ENCODE measurements at places on chromosomes 5 and 9.

DNA sequence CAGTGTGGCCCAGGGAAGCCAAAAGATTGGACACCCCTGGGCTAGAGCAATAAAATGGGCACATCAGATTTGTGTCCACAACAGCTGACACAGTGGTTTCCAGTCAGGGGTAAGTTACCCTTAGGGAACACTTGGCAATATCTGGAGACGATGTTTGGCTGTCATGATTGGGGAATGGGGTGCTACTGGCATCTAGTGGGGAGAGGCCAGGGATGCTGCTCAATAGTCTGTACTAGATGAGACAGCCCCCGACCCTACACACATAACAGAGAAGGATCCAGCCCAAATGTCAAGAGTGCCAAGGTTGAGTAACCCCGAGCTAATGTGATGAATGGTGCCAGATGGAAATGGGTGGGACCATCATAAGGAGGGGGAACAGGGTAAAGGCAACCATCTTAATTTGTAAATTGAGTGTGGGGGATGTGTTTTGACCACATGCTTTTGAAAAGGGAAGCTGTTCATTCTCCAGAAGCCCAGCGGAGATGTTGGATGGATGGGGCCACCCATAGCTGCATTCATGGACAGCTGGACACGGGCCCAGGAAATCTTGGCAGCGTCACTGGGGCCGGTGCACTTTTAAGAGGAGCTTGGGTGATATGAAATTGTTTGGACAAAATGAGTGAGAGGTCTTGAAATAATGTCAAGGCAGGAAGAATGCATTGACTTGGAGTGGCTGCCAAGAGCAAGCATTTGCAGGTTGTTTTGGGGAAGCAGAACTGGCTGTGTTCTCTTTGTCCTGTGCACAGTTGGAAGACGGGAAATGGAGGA lies 33.4 kb downstream of the SYK start:
- no peak for DNase-seq

DNA sequence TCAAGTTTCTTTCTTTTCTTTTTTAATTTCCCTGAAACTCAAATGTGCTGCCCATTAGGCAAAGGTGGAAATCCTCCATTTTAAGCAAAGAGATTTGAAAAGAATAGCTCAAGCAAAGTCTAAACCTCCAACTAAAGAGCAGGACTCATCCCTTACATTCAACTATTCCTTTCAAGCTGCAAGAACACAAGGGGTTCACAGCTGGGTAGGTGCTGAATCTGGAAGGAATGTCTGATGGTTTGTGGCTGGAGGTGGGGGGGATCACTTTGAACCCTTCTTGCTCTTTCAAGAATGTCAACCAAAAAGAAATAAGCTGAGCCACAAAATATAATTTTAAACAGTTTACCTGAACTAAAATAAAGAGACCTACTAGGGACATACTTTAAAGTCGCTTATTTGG lies 375.7 kb upstream of the CDH10 start:
- no peak for DNase-seq

- no peak for DNase-seq
Observed at GRCh38 chr9:1982074-1982473, 33.1 kb upstream of the SMARCA2 start.

DNA sequence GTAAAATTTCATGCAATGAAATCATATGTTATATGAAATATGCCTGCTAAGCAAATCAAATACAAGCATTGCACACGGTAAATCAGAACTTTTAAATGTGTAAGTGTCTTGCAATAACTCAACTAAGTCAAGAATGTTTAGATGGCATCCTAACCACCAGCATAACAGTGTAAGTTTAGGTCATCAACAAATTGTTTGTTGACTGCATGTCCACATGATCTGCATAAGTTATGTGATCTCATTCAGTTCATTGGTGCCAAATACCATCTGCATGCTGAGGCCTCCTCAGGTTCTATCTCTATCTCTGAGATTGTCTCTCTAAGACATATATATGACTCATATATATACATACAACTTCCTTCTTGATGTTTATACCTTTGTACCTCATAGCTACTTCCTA lies 159.6 kb upstream of the STK32A start:
- no peak for DNase-seq

GRCh38 chr5:77957-78804 lies 13.8 kb upstream of the PLEKHG4B start:
- no peak for DNase-seq

DNA sequence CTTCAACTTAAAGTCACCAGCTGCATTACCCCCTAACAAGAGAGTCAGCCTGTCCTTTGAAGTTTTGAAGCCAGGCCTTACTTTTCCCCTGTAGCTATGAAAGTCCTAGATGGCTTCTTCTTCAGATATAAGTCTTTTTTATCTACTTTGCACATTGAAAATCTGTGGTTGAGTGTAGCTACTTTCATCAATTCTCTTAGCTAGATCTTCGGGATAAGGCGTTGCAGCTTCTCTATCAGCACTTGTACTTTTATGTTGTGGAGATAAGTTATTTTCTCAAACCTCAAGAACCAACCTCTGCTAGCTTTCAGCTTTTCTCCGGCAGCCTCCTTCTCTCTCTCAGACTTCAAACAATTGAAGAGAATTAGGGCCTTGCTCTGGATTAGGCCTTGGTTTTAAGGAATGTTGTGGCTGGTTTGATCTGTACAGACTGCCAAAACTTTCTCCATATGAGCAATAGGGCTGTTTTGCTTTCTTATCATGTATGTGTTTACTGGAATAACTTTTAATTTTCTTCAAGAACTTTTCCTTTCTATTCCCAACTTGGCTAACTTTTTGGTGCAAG lies 21.6 kb downstream of the CATSPER3 start:
- no peak for DNase-seq

DNA sequence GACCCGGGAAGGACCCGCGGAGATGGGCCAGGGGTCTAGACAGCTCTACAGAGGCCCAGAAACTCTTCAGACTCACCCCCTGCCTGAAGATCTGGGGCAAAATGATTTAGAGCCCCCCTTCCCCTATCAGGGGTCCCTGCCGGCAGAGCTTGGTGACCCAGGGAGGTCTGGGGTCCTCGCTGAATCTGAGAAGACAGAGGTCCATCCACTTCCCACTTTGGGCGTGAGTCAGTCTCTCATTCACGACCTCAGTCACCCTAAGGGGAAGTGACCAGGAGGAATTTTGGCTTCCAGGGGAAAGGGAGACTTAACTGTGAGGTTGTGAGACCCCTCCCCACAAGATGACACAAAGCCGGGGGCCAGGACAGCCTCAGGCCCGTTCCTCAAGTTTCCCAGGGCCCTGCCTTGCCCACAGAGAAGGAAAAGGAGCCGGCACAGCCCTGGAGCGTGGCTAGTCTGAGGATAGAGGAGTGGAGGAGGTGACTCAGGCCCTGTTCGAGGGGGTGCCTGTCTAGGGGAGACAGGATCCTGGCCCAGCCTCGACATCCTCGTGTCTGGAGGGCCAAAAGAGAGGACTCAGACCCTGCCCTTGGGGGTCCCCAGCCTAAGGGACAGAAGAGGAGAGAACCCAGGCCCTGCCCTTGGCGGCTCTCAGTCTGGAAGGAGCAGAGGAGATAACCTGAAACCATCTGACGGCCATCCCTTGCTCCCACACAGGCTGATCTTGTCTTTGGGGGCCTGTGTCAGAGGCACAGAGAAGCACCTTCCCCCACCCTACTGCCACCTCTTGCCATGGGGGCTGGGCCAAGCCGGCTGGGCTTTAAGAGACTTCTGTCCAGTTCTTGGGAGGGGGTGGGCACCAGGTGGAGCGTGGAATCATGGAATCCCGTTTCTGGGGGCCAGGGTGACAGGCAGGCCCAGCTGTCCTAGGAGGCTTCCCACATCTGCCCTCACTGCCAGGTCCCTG lies 889 bp downstream of the PDLIM4 start:
- DNase-seq = no peak

Data from activated gamma-delta T cell (primary cell).